ENCODE measurements at places on chromosomes 4 and X. TPM values are rescaled to one million over a fixed set of nuclear protein-coding genes. Genes with fewer than 3 reads are reported as not detected.

DNA sequence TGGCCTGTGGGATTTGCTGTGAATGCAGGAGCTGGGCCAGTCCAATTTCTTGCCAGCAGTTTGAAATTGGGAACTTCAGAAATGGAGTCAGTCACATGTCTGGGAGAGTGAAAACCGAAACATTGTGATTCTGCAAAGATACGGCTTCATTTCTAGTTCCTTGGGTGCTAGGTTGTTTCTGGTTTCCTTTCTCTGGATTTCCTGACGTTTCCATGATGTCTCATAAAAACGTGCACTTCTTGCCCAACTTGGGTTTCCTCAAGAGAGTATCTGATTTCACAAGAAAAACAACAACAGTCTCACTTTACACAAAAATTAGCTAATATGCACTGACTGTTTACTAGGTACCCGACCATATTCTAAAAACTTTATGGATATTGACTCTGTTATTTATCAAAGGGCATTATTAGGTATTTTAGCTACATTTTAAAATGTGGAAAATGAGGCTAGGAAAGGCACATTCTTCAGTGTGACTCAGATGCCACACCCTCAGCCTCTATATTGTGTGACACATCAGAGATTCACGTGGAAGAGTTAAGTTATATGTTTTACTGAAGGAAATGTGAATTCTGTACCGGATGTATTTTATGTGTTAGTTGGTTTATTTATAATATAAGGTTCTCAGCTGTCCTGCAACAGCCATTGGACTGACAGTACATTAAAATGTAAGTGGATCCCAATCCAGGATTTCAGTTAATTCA lies 225.0 kb upstream of the PUDP start:
- DNase-seq, result no peak

DNA sequence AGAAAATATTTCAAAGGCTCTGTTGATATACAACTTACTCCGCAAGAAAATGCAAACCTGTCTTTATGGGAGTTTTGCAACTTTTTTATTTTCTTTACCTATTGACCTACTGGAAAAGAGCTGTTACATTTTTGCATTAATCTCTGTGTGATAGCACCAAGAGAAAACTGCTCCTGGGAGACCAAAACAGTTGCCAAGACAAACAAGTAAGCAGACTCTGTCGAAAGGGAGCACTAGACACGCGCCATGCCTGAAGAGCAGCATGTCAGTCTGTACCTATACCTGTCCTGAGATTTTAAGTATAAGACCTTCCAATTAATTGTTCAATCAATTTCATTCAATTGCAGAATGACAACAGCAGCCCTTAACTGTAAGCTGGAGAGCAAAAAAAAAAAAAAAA lies 56.0 kb upstream of the TECRL start:
- no peak for DNase-seq

GRCh38 chr4:14529653-14530052 lies 472.6 kb upstream of the CPEB2 start:
- DNase-seq, result no peak

DNA sequence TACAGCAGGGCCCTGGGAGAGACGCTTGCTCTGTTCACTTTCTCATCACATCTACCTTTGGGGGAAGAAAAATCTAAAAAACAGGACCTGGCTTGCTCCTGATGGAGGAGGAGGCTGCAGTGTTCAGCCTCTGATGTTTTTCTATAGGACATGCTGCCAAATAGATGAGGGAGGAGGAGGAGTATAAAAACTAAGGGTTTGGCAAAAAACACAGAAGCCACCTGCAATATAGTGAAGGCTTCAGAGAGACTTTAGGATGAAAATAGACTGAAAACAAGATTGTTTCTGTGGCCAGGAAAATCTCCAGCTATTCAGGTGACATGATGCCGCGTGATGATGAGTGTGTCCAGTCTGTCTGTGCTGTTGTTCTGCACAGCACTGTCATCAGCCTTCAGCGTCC lies 160.6 kb downstream of the PTTG2 start:
- no peak for DNase-seq

GRCh38 chr4:15349531-15349935 lies 78.3 kb upstream of the C1QTNF7 start:
- no peak for DNase-seq

- no peak for DNase-seq
These were observed at the start of gene BMP3 for GRCh38 chr4:81030061-81030980. Gene BMP3 (plus strand): TSS chr4:81030708. CDS start chr4:81031285, 577 bp downstream.

DNA sequence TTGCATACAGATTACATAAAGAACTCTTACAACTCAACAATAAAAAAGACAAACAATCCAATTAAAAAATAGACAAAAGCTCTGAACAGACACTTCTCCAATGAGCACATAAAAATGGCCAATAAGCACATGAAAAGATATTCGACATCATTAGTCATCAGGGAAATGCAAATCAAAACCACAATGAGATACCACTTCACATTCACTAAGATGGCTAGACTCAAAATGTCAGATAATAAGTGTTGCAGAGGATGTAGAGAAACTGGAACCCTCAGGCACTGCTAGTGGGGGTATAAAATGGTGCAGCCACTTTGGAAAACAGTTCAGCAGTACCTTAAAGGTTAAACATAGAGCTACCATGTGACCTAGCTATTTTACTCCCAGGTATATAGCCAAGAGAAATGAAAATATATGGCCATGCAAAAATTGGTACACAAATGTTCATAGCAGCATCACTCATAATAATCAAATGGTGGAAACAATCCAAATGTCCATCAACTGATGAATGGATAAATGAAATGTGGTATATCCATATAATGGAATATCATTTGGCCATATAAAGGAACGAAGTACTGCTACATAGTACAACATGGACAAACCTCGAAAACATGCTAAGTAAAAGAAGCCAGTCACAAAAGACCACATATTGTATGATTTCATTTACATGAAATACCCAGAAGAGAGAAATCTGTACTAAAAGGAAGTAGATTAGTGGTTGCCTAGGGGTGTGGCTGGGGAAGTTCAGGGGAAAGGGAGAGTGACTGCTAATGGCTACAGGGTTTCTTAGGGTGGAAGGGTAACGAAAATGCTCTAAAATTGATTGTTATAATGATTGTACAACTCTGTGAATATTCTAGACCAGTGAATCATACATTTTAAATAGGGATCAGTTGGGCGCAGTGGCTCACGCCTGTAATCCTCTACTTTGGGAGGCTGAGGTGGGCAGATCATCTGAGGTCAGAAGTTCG lies 29.4 kb downstream of the SASH3 start:
- no peak for DNase-seq

DNA sequence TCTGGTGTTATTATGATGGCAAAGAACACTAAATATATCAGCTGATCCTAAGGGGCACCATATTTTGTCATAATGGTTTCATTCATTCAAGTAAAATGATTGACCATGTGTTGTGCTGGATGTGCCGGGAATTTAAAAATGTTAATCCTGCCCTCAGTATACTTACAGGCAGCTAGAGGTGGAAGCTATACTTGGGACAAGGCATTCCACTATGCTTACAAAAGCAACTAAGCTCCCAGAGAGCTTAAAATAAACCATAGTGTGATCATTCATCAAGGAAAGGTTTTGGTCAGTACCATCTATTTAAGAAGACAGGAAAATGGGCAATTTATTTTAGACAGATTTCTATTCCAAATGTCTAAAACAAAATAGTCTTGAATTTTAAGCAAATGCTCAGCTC lies 46.4 kb downstream of the NR3C2 start:
- DNase-seq, result no peak

- DNase-seq, result no peak
These were observed 17.4 kb upstream of the DCAF8L1 start for GRCh38 chrX:27998666-27999065.

- DNase-seq, result no peak
These were observed 36.5 kb downstream of the AFF1 start for GRCh38 chr4:86971355-86971683.

DNA sequence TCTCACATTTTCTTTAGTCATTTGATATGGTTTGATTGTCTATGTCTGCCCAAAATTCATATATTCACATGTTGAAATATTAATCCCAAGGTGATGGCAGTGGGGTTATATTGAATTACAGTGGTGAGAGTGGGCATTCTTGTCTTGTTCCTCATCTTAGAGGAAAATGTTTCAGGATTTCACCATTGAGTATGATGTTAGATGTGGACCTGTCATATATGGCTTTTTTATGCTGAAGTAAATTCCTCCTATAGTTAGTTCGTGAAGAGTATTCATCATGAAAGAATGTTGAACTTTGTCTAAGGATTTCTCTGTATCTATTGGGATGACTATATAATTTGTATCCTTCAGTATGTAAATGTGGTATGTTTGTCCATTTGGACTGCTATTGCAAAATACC lies 512.3 kb upstream of the EPHA5 start:
- no peak for DNase-seq

DNA sequence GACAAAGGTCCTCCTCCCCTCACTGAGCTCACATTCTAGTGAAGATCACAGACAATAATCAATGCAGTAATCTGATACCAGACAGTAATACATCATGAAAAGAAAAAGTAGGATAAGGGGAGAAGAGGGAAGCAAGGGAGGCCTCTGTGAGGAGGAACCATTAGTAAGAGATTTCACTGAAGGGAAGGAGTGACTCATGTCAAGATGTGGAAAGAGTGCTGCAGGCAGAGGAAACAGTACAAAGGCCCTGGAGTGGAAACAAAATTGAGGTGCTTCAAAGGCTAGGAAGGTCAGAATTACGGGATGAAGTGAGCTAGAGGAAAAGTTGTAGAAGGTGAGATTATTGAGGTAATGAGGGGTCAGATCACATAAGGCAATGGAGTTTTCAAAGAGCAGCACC lies 38.1 kb downstream of the LAMTOR3 start:
- DNase-seq, result no peak

DNA sequence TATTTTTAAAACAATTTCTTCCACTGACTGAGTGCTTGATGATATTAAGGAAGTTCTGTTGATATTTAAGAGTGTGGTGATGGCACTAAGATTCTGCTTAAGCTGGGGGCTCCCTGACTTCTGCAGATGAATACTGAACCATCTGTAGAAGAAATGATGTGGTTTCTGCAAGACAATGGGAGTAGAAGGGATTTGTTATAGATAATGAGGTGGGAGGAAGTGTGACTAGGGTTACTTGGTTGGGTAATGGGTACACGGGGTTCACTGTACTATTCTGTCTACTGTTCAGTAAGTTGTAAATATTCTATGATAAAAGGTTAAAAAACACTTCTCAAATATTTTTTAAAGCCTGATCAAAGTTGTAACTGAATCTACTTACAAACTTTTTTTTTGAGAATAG lies 60.9 kb upstream of the TXK start:
- DNase-seq, result no peak

- DNase-seq, result no peak
These were observed 208.7 kb upstream of the KLF3 start for GRCh38 chr4:38455092-38455862.

- no peak for DNase-seq
These were observed 11.4 kb downstream of the ASIC5 start for GRCh38 chr4:155854582-155855226.

DNA sequence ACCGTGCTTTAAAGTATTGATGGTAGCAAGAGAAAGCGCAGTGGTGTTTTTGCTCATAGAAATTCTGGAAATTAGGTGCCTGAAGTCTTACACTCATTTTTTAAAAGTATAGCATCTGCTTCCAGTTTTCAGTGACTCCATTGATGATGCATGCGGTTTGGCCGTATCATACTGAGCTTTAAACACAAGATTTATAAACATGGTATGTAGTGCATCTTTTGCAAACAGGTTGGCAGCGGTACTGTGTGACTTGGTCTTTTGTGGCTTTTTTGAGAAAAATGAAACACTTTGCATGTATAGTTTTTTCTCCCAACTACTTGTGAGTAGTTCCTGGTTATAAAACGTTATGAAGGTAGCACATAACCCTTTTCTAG lies 2.0 kb downstream of the DDX3X start:
- DNase-seq, result no peak

DNA sequence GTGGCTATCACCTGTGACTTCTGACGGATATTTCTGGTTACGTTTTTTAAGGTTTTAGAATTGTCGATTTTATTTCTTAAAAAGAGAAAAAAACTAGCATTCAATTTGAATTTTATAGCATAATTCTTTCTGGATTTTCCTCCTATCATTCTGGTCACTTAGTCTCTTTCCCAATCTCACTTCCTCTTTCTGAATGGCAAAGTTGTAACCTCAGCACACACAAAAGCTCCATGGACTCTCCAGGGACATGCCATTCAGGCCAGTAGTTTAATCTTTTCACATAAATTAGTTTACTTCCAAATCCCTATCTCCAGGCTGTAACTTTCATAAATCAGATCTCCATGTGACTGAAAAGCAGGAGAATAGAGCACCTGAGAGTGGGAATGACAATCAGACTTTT lies 110.7 kb downstream of the ARAP2 start:
- no peak for DNase-seq

GRCh38 chr4:2295500-2295899 lies 33.6 kb upstream of the MXD4 start:
- DNase-seq, result no peak

DNA sequence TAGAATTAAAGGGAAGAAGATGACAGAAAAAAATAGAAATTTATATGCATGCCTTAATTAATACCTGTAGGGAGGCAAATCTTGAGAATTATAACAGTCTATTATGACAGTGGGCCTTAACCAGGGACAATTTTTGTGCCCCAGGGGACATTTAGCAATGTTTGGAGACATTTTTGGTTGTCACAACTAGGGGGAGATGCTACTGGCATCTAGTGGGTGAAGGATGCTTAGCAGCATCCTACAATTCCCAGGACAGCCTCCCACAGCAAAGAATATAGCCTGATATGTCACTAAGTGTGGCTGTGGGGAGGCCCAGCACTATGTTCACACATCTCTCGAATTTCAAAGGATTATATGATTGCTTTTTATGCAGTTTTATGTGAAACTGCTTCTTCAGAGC lies 10.5 kb downstream of the GPR82 start:
- no peak for DNase-seq

- no peak for DNase-seq
These were observed 300.9 kb downstream of the BCOR start for GRCh38 chrX:39796856-39797255.

- no peak for DNase-seq
These were observed 45.4 kb downstream of the BMPR1B start for GRCh38 chr4:94803181-94803580.

DNA sequence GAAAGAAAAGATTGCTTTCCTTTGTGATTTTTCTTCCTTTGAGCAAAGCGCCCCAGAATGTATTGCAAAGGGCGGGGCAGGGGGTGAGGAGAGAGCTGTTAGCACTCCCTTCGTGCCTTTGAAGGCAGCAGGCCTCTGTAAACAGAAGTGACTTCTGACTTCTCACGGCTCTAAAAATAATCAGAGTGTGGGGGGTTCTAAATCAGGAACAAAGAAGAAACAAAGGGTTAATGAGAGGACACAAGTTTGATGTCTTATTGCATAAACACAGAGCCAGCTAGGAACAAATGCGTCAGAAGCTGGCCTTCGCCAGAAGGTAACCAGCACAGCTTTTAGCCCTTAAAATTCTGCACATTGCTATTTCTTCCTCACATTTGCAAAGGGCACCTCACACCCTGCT lies 626.2 kb downstream of the MID1IP1 start:
- no peak for DNase-seq

GRCh38 chr4:156578005-156578404 lies 393.6 kb downstream of the PDGFC start:
- no peak for DNase-seq

Gene DDX60
- total RNA-seq, result 11.0 TPM

Gene CA5B
- total RNA-seq, result 6.1 TPM

Gene NPY2R
- total RNA-seq, result not detected

Gene ATOH1
- not detected for total RNA-seq

Gene ARHGAP24
- total RNA-seq, result 36.8 TPM

Gene LDB2
- 26.6 TPM for total RNA-seq

Gene CDX4
- not detected for total RNA-seq

Gene FAT1
- total RNA-seq, result 91.3 TPM
